Fibroblast of skin of scalp (primary cell): ENCODE measurements at places on chromosomes 6 and 20.

DNA sequence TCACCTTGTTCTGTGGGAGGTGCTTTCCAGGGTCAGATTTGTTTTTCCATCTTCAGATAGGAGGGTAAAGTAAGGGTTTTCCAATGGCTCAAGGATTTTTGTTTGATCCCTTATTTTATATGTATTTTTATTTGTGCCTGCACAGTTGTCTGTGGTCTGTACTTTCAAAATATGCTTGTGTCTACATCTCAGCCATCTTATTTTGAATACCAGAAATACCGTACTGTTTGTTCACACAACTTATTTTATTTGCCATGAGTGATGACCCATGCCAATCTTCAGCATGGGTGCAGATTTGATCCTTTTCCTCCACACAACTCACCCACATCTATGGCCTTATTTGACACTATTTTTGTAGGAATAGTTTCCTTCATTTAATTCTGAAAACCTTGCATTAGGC lies 72.2 kb upstream of the PTCHD4 start:
- DNase-seq: no peak

DNA sequence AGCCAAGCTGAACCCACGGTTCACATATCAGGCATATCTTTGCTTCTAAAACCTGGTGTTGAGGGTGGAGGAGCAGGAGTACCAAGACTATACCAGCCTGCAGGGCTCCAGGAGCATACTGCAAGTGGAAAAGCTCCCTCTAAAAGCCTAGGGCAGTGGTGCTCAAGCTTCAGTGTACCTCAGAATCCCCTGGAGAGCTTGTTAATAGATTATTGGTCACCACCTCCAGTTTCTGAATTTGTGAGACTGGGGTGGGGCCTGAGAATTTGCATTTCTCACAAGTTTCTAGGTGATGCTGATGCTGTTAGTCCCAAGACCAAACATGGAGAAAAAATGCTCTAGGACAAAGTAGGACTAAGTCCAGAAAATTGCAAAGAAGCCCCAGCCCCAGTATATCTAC lies 65.4 kb downstream of the FILIP1 start:
- no peak for DNase-seq

- DNase-seq: no peak
Measured at GRCh38 chr6:25295651-25296050, 16.5 kb downstream of the CARMIL1 start.

GRCh38 chr6:20404641-20405032 lies 3.0 kb downstream of the E2F3 start:
- peak; percentile 70 for DNase-seq

- DNase-seq: no peak
Measured at GRCh38 chr6:49555951-49556350, 5.5 kb downstream of the C6orf141 start.

DNA sequence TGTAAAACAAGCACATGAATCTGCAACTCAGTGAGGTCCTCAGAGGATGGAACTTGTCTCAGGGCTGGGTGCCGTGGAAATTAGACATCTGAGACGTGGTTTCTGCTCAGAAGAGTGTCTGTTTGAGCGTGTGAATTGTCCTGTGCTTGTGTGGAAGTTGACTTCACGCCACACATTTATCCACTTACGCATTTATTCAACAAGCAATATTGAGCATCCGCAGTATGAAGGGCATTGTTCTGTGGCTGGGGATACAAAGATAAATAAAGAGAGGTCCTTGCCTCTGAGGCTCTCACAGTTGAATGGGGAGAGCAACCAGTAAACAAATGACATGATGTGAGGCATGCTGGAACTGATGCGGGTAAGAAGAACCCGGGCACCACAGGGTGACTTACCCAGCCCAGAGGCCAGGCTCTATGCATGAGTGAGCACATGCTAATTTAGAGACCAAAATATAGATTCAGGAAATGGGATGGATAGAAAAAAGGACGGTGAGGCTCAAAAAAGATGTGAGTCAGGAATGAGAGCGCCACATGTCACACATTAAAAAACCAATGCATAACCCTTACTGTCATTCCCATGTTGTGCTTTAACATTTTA lies 60.4 kb downstream of the SOBP start:
- no peak for DNase-seq
